ENCODE measurements at places on chromosomes 6 and 20.

- DNase-seq = no peak
These were observed 53.0 kb upstream of the AIG1 start for GRCh38 chr6:143007646-143008045.

- no peak for DNase-seq
These were observed 24.9 kb downstream of the SLC22A23 start for GRCh38 chr6:3431994-3432393.

- no peak for DNase-seq
These were observed 117.6 kb downstream of the DST start for GRCh38 chr6:56524891-56525703.

DNA sequence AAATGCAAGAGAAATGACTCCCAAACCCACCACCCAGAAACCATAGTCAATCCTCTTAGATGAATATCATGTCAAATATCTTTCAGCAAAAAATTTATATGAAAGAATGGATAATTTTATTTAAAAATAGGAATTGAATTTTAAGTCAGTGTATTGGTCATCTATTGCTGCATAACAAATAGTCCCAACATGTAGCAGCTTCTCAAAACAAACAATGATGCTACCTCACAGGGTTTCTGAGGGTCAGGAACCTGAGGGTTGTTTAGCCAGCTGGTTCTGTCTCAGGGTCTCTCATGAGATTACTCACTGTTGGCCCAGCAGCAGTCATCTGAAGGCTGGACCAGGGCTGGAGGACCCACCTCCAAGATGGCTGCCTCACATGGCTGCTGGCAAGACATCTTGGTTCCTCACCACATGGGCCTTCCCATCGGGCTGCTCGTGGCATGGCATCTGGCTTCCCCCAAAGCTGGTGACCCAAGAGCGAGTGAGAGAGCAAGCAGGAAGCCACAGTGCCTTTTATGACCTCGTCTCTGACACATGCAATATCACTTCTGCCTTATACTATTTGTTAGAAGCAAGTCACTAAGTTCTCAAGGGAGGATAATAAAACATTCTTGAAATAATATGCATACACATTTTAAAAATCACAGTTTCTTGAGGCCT lies 36.3 kb downstream of the BANF2 start:
- no peak for DNase-seq

GRCh38 chr20:61804752-61805295 lies 260.9 kb downstream of the TAF4 start:
- no peak for DNase-seq

DNA sequence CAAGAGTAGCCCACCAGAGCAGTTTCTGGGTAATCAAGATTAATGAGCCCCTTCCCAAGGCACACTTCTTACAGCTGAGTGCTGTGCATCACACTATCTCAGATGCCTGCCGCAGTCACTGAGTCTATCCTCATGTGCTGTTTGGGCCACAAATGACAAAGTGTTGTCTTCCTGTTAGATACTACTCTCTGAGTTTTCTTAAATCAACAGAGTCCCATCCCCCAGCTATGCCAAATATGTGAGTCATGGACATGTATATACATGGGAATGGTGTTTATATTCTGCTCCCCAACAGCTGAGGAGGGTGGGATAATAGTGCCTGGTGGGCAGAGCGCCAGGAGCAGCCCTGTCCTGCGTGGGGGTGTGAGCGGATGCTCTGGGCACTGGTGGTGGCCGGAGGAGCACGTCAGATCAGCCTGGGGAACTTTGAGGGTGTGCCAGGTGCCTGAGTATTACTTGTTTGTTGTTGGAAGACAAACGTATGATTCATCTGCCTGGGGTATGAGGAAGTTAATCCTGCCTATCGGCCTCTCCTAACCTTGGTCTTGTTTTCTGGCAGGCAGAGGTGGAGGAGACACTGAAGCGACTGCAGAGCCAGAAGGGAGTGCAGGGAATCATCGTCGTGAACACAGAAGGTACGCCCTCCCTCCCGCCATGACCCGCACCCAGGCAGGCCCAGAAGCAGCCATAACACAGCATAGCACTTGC lies 9.6 kb downstream of the DYNLRB1 start:
- no peak for DNase-seq

DNA sequence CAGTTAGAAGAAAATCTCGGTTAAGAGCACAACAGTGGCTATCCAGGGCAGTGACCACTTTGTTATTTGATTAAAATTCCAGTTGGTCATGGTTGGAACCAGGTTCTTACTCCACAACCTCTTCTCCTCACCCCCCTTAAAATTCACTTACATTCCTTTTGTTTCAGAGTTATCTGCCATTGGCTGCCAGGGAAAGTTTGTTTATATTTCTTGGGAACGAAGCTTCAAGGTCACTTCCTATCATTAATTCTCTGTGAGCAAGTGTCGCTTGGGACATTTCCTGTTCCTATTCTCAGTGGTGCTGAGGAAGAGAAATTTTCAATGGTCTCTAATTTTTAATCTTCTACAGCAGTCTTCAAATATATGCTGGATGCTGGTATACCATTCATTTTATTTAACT lies 121.1 kb upstream of the COL21A1 start:
- no peak for DNase-seq

DNA sequence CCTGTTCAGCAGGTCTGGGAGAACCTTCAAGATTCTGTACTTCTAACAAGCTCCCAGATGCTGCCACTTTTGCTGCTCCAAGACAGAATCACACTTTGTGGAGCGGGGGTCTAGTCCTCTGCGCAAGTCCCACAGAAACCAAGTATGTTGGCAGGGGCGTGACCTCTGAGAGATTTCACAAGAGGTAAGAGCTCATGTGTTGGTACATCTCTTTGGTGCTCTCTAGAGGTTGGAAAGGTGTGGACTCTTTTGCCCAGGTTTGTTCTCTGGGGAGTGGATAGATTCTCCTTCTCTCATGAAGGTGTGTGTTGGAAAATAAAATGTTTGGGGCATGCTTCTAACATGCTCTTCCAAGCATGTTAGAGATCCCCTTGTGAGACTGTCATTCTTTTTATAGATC lies 340.9 kb upstream of the IRAK1BP1 start:
- no peak for DNase-seq

GRCh38 chr6:136927292-136927691 lies 5.2 kb downstream of the SLC35D3 start:
- DNase-seq = peak; percentile 57

- no peak for DNase-seq
These were observed 65.1 kb upstream of the DUSP22 start for GRCh38 chr6:227074-227782.

- DNase-seq = no peak
These were observed 258.7 kb upstream of the ID4 start for GRCh38 chr6:19578481-19578880.

- DNase-seq = peak; percentile 89
These were observed 951 bp downstream of the NRSN2 start for GRCh38 chr20:347640-348484.

- peak; percentile 67 for DNase-seq
These were observed 867 bp downstream of the EBF4 start for GRCh38 chr20:2693286-2694007.

- DNase-seq = no peak
These were observed 3.4 kb downstream of the LINC00237 start for GRCh38 chr20:21102603-21103311.

DNA sequence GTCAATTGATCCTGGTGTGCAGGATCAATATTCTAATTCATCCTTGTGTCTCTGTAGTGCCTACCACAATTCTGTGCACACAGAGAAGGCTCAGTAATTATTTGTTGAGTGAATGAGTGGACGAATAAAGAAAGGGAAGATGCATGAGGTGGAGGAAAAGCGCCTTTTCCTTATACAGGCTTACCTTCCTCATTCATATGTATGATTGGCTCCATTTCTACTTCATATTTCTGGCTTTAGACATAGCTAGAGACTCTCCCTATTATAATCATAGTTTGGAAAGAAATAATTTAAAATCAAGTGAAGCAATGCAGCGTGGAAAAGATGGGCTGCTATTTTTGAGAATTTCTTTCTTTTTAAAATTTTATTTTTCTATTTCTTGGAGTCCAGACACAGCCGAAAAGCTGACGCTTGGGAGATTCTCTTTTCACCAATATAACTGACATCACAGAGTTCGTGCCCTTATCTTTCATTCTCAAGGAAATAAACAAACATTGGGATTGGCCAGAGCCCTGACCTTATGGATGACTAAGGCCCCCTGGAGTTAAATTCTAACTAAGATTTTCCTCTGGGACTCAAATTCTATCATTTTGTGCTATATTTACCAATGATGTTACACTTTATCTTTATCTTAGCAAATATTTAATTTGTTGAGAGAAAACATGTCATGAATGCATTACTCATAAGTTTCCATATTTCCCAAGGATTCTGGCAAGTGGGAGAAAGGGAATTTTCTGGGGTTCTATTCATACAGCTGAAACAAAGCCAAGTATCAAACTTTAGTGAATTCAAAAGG lies 48.1 kb downstream of the PRL start:
- no peak for DNase-seq

DNA sequence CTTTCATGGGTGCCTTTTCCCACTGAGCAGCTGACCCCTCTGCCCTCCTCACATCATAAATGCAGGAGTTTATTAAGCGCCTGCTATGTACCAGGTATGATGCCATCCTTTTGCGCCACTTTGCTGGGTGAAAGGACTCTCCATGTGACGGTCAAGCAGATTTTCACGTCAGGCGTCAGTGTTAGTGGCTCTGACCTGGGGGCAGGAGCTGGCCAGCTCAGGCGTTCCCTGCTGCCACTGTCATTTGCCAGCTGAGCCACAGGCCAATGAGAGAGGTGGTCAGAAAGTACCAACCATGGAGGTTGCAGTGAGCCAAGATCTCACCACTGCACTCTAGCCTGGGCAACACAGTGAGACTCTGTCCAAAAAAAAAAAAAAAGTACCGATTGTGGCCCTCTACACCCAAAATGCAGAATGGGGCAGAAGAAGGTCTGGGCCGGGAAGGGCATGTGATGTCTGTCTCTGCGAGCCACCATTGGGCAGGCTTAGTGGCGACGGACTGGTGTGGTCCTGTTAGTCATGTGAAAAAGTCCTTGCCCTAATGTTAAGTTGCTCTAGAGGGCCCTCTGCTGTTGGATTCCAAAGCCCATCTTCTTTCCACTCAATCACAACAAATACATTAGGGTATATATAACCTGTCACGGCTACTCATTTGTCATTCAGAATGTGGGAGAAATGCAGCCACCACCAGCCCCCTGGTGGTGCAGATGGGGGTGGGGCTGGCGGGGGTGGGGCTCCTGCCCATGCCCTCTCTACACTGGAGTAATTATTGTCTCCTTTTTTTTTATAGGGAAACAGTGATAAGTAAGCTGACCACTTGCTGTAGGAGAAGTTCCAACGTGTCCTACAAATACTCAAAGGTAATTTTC lies 18.4 kb upstream of the SLC22A1 start:
- DNase-seq = peak; percentile 67

DNA sequence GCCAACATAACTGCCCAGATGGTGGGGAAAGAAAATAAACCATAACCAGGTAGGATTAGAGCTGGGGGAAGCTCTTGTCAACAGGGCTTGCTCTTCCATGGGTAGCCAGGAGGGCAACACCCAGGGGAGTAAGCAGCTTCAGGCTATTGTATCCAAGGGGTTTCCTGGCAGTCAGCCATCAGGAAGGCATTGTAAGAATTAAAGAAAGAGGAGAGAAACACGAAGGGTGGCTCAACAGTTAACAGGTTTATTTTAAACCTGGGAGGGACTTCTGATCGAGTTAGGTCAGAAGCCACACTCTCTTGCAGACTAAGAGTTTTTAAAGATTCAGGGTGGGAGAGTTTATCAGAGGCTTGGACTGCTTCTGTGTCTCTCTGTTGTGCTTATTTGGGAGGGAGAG lies 114.2 kb downstream of the QRSL1 start:
- DNase-seq = no peak

DNA sequence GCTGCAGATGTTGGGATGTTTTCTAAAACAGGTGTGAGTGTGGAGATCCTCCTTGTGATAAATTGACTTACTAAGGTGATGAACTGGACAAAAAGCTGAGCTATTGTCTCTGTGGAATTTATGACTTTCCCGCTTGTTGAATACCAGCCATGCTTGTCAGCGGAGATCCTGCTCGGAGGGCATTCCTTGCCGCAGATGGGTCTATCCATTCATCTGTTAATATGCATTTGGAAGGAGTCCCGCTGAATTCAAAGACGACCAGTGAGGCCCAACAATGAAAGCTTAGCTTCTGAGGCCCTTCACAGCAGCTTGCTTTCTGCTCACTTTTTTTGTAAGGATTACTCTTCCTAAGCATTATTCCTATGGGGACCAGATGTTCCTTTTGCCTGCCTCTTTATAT lies 124.9 kb downstream of the TIAM2 start:
- DNase-seq = no peak

DNA sequence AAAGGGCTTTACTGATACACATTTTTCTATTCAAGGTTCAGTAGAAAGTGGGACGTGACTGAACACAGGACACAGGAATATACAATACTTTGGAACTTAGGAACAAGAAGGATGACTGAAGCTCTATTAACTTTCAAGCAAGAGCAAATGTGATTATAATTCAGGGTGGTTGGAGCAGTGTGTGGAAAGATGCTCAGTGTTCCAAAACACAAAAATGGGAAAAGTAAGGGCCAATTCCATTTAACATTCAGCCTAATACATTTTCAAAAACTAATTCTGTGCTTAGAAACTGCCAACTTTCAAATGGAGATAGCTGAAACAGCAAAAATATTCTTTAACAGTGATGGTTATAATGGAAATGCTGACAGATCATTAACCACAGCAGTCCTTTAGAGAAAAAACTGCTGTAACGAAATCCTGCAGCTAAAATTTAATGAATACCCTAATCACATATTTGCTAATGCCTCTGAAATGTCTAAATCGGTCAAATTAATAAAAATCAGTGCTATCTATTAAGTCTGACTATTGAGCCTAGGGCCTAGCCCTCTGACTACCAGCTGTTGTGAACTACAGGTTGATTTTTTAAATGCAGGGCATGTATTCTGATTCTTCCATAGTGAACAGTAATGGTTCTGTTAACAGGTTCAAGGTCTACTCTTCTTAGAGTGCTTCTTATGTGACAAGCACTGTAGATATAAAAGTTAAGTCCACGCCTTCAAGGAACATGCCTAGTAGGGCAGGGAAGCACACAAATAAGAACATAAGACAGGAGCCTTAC lies 45.9 kb downstream of the RARS2 start:
- no peak for DNase-seq

DNA sequence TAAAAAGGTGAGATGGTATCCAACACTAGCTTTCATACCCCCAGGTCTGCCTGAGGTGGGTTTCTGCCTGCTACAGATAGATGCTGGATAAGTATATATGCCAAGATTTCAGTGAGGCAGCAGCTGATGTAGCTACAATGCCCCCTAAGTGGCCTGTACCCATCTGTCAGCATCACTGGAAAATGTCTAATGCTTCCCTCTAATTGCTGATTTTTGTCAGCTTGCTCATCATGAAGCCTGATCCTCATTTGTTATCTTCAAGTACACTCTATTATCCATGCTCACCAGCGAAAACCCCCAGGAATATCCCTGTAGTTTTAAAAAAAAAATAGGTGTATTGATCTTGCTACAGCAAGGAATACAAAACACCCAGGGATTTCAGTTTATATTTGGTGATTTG lies 32.2 kb downstream of the OPRM1 start:
- DNase-seq = no peak

Data from H1 (cell line).